ENCODE measurements at places on chromosomes 11 and 22.

GRCh38 chr11:119361056-119361787 is 14.7 kb upstream of the MFRP start:
- DNase-seq, result no peak

DNA sequence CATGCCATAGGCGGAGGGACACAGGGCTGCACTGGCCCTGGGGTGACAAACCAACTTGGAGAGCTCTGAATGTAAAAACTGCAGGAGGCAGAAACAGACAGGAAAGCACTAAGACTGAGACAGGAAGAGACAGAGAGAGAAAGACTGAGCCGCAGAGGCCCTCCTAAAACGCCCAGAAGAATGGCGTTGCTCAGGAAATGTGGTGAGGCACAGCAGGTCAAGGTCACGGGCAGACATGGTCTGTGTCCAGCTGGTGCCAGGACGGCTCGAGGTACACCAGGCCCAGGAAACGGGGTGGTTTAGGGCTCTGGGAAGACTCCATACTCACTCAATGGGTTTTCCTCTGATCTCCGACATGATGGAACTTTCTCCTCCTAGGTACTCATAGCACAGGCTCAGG is 29.1 kb downstream of the MAFF start:
- DNase-seq, result no peak

DNA sequence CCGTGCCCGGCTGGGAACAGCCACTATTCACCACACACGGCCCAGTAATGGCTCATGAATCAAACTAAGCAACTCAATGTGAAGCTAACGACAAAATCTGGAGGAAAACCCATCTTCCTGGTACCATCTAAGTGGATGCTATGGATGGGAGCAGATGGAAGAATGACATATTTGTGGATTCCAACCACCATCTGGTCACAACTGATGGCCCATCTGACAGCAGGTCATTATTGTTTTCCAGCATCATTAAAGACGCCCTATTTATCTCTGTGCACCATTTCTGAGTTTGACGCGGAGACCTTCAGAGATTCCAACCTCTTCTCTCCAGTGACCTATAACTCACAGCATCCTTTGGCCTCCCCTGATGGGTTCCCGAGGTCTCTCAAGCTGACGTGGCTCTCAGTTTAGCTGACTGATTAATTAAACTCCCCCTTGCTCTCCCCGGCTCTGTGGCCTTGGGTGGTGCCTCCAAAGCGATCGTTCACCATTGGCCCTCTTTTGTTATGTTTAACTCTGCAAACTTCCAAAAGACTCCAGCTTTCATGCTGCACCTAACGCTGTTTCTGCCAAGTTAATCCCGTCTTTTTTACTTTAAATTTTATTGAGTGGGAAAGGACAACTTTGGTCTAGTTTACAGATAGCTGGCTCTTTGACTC is 1514.4 kb downstream of the BRD1 start:
- no peak for DNase-seq

DNA sequence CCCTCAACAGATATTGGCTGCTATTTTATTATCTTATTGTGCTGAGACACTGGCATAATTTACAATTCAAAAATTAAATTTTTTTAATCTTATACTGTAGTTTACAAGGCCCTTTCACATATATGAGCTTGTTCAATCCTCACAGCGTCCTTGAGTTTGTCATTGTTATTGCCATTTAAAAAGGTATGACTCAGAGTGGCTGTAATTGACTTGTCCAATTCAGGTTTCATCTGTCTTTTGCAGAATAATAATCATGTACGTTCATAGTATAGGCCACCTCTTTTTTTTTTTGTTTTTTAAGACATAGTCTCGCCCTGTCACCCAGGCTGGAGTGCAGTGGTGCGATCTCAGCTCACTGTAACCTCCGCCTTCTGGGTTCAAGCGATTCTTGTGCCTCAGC is 11.5 kb downstream of the PTPRJ start:
- no peak for DNase-seq

- no peak for DNase-seq
These were observed 18.9 kb downstream of the LGR4 start for GRCh38 chr11:27453701-27454100.

- DNase-seq, result no peak
These were observed 197.8 kb downstream of the CWF19L2 start for GRCh38 chr11:107259811-107260221.

- DNase-seq, result no peak
These were observed 85.3 kb upstream of the GAL start for GRCh38 chr11:68598816-68599653.

- DNase-seq, result no peak
These were observed 118.8 kb upstream of the CADM1 start for GRCh38 chr11:115623021-115623451.

GRCh38 chr11:1090600-1091331 is 16.1 kb downstream of the MUC2 start:
- no peak for DNase-seq

DNA sequence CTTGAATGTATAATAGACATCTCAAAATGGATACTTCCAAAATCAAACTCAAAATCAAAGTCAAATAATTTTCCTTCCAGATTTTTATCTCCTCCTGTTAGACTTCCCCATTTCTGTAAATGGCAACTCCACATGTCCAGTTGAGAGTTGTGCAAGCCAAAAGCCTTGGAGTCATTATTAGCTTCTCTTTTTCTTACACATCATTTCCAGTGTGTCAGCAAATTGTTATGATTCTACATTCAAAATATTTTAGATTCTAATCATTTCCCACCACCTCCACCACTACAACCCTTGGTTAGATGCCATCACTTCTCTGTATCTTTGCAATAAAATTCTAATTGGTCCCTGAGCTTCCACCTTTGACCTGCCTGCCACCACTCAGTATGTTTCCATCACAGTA is 155.7 kb downstream of the CNTN5 start:
- DNase-seq, result no peak

DNA sequence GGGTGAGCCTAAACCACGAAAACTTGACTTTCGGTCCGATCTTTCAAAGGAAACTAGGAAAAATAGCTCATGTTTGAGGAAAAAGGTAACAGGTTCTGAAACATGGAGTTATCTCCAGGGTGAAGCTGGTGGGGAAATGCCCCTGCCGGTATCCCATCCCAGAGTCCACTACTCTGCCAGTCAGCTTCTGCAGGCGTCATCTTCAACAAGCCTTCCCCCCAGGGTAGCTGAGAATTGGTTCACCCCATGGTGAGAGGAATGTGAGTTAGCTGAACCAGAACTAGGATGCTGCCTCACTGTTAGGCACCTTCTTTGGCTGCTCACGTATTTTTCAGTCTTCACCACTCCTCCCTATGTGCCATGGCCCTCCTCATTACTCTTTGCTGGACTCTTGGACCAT is 1.1 kb downstream of the GVQW3 start:
- DNase-seq, result no peak

- no peak for DNase-seq
These were observed 171.0 kb upstream of the ARHGAP20 start for GRCh38 chr11:110883256-110883655.

DNA sequence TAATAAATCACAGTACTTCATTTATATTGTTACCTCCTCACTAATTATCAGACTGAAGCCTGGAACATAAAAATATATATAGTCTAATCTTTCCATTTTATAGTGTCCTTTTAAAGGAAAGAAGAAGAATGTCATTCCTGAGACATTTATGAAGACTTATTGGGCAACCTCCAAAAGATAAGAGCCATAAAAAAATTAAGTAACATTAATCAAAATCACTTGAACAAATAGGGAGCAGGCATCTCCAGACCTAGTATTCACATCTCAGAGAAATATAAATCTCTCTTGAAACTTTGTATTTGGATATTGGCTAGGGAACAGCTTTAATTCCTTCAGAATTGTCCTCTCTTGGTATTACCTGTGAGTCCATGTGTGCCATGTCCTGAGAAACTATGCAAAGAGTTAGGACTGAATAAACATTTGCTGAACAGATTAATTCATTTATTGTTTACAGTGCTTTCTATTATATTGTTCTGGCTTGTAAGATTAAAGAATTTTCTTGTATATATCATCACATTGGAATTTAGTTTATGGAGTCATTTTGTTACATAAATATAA is 530.5 kb upstream of the LRRC4C start:
- no peak for DNase-seq

- no peak for DNase-seq
These were observed 17.3 kb upstream of the CLNS1A start for GRCh38 chr11:77654770-77655434.

DNA sequence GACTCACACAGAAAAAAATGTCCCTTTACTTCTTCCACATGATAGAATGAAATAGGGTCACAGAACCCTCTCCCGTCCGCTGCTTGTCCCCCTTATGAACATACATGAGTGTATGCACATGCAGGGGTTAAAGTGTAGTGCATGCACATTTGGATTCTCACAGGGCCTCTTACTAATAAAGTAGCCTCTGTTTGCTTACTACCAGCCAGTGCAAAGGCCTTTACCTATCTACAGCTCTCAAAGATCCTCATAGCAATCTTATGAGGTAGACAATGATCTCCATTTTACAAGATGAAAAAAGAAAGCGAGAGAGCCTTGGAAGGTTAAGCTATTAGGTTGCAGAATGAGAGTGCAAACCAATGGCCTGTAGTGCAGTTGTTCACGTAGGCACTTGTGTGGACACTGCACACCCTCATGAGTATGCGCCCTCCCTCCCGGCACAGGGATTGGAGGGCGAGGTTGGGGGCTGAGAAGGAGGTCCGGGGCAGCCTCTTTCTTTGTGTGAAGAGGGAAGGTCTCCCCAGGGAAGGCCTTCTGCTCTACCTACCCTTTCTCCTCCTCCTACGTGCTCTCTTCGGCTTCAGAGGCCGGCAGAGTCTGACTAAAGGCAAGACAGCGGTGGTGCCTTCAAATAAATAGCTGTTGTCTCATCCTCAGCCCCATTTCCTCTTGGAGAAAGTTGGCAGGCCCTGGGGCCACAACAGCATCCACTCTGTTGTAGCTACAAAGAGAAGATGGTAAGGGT is 91.3 kb downstream of the CEP164 start:
- no peak for DNase-seq

DNA sequence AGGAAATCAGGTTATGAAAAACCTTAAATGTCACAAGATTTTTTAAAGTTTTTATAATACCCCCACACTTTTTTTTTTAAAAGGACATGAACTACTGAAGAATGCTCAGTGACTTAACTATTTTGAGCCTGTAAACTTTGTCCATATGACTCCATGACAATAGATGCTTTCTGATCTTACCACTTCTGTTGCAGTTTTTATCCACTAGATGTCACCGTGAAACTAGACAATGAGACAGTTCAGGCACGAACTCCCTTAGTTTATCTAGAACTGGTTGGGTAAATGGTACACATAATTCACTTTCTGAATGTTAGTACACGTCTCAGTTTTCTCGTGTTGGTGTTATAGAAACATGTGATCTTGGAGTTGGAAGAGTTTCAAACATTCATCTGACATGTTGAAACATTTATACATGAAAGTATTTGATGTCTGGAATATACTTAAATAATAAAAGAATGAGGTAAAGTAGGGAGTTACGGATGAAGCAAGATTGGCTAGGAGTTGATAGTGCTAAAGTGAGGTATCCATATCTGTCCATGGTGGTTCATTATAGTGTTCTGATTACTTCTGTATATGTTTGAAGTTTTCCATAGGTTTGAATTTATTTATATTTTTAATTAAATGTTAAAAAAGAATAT is 8.1 kb downstream of the CCDC15 start:
- peak; percentile 55 for DNase-seq

DNA sequence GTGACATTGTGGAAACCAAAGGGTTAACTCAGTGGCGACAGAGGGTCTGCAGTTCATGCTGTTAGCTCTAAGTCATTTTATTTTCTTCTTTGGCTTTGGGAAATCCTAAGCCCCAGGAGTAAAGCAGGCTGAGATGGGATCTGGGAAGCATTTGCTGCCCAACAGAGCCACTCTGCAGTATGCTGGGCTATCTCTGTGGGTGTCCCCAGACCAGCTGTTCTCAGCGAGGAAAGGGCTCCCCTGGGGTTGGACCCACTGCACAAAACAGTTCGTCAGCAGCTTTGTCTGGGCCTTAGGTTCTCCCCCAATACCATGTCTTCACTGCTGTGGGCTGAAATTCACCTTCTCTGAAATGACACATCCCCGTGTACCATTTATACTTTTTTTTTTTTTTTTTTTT is 34.0 kb downstream of the KREMEN1 start:
- DNase-seq, result no peak

DNA sequence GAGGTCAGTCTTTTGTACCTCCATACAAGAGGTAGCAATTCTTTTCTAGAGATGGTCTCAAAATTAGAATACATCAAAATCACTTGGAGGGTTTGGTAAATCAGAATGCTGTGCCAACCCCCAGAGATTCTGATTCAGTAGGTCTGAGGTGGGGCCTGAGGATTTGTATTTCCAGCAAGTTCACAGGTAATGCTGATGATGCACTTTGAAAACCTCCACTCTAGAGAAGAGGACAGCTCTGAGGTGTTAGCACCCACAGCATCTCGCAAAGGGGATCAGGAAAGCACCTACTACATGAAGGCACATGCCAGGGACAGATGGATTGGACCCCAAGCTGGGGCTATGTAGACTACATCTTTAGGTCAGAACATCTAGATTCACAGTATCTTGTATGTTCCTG is 7.2 kb downstream of the KCTD14 start:
- no peak for DNase-seq

DNA sequence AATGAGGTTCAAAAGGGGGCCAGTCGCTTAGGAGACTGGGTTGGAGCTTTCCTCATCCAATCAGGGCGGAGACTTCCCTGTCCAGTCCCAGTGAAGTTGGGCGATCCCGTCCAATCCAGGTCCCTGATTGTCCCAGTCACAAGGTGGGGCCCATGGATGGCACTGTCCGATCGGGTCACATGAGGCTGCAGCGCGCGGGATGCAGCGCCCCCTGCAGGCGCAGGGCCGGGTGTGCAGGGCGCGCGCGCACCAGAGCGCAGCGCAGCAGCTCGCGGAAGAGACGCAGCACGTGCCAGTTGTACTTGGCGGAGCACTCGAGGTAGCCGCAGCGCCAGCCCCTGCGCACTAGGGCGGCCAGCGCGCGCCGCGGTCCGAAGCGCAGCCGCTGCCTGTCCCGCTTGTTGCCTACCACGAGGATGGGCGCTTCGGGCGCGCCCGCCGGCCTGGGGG is 2.3 kb downstream of the RASL10A start:
- no peak for DNase-seq

DNA sequence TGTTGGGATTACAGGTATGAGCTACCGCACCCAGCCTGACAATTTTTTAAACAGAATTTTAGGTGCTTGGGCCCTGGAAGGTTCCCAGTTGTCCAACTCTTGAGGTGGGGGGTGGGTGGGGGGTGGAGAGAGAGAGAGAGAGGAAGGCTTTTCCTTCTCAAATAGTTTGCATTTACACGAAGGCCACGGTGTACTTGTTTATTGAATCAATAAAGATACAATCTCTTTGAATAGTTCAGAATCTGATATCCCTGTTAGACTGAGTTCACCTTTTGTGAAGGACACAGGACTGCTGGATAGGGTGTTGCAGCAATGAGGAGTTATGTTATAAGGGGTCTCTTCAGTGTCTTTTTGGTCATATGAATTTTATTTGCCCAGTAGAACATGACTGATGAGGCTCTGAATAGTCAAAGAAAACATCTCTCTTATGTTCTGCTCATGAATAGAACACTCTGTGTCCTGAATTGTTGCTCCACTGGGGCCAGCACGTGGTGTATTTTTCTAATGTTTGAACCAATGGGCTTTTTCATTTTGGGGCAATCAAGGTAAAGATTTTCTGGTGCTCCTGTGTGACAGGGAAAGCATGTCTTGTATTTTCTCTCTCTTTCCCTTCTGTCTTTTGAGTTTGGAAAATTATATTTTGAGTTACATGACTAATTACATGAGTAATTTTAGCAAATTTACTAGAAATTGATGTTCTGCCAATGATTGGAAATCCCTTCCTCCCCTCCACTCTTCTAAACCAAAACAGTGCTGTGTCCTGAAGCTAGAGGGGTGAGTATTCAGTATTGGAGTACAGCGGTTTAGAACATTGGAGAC is 61.7 kb downstream of the PTPRJ start:
- no peak for DNase-seq
